ENCODE measurements at places on chromosomes 5 and 9. TPM values are rescaled to one million over a fixed set of nuclear protein-coding genes. Genes with fewer than 3 reads are reported as not detected.

DNA sequence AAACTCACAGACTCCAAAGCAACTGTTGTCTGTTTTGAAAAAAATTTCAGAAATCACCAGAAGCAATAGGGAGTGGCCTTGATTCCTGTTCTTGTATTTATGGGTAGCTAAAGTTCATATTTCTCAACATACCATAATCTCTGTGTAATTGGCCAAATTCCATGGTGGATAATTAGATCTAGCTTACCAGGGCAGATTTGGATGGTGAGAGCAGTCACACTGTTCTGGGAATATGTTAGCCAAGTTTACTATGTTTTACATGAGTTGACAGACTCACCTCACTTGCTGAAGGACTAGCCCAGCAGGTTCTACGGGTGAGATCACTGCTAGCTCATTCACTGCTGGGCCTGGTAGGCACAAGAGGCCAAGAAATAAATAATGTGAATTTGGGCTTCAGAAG is 32.7 kb upstream of the CDKN2B start:
- no peaks in the 10 kb centered on the region for H3K36me3 ChIP-seq
- H3K4me1 ChIP-seq = no peaks in the 10 kb centered on the region
- no peak overlapping the region for H3K4me3 ChIP-seq

DNA sequence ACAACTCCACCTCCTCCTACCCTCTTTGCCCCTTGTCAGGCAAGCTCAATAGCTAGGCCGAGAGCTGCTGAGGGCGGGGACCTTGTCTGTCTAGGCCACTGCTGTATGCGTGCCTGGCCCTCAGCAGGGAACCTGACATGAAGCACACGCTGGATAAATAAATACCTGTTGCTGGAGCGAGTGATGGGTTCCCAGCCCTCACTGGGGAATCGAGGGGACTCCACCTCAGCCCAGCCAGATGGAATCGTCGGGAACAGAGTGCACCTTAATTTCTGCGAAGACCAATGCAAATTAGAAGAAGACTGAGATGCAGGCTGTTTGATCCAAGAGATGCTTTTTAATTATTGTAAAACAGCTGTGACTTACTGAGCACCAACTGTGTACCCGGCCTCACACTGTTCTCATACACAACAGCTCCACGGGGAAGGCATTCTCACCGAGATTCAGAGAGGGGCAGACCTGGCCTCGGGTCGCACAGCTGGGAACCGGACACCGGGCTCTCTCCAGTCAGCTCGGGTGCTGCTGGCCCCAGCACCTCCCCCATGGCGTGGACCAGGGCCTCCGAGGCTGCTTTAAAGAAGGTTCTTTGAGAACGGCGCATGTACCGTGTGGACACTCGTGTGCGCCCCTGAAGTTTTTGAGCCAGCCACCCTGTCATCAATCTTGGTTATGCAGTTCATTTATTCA is 109.7 kb upstream of the IER5L start:
- H3K27ac ChIP-seq = no peak overlapping the region
- H3K36me3 ChIP-seq = no peaks in the 10 kb centered on the region
- DNase-seq = no peak
- no peaks in the 10 kb centered on the region for H3K4me1 ChIP-seq
- H3K27me3 ChIP-seq = peaks cover 6% of the 10 kb centered on the region
- no peak overlapping the region for H3K4me3 ChIP-seq

- peaks cover 5% of the 10 kb centered on the region for H3K36me3 ChIP-seq
- no peaks in the 10 kb centered on the region for H3K27me3 ChIP-seq
- H3K27ac ChIP-seq = no peak overlapping the region
Measured at GRCh38 chr9:6911901-6912638, 154.3 kb downstream of the KDM4C start.

DNA sequence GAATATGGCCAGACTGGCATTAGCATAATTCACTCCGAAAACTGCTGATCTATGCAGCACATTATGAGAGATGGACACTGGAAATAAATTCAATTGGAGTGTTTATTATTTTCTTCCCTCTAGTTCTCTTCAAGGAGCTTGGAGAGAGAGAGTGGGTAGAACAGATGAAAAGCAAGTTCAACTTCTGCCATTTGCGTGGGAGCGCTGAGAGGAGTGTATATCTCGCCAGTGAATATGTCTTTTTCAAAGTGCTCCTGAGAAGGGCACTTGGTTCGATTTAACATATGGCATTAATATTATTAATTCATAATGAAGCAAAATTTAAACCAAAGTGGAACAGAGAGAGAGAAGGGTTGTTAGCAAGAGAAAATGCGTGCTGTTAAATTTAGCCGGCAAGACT is 214.4 kb downstream of the DAB2IP start:
- H3K4me3 ChIP-seq = no peak overlapping the region
- DNase-seq = no peak
- H3K36me3 ChIP-seq = peaks cover 2% of the 10 kb centered on the region
- no peaks in the 10 kb centered on the region for H3K4me1 ChIP-seq
- H3K27me3 ChIP-seq = no peaks in the 10 kb centered on the region

- no peak for DNase-seq
- H3K36me3 ChIP-seq = peaks cover under 1% of the 10 kb centered on the region
- no peak overlapping the region for H3K27ac ChIP-seq
- peak overlapping the region; percentile 66 for H3K4me3 ChIP-seq
- H3K4me1 ChIP-seq = peaks cover 66% of the 10 kb centered on the region
- H3K27me3 ChIP-seq = peaks cover 2% of the 10 kb centered on the region
Measured at GRCh38 chr5:177496070-177496726, 1.2 kb downstream of the PDLIM7 start.

Gene IL31RA
- not detected for total RNA-seq

DNA sequence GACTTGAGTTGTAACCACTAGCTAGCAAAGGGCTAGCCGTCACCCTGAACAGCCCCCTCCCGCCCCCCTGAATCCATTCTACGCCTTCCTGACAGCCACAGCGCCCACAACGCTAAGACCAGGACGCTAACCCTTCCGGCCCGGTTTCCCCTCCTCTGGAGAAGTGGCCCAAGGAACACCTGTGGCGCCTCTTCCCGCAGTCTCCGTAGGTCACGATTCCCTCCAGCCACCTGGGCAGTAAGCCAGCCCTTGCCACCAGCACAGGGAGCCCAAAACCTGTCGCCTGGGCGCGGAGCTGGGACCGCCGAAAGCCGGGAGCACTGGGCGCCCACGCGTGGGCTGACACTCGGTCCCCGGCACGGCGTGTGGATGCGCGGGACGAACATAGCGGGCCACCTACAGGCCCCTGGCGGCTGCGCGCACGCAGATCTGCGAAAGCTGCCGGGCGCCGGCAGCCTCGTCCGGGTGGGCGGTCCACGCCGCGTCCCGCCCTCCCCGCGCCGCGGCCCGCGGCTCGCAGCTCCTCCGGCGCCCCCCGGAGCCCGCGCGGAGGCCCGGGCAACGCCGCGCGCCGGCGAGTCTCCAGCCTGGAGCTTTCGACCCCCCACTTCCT is 596 bp downstream of the IRF1 start:
- no peak for DNase-seq
- peak overlapping the region; percentile 86 for H3K27ac ChIP-seq
- no peaks in the 10 kb centered on the region for H3K27me3 ChIP-seq
- peaks cover 82% of the 10 kb centered on the region for H3K4me1 ChIP-seq
